ENCODE measurements at places on chromosomes 3 and 15.
A peak's percentile ranks its signal among the peaks of the same experiment; 100 is the strongest.

DNA sequence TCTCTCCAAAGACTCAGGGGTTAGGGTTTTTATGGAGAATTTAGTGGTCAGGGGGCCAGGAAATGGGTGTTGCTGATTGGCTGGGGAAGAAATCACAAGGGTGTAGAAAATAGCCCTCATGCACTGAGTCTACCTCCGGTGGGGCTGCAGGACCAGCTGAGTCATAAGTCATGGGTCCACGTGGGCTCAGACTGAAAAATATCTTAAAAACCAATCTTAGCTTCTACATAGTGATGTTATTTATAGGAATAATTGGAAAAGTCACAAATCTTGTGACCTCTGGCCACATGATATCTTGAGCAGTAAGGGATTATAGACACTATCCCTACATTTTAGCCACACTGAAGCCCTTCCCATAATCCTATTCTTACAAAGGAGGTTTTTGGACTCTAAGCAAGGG lies 224.0 kb downstream of the DPH6 start:
- DNase-seq = no peak

GRCh38 chr15:67479781-67480505 lies 41.0 kb upstream of the C15orf61 start:
- DNase-seq = no peak

DNA sequence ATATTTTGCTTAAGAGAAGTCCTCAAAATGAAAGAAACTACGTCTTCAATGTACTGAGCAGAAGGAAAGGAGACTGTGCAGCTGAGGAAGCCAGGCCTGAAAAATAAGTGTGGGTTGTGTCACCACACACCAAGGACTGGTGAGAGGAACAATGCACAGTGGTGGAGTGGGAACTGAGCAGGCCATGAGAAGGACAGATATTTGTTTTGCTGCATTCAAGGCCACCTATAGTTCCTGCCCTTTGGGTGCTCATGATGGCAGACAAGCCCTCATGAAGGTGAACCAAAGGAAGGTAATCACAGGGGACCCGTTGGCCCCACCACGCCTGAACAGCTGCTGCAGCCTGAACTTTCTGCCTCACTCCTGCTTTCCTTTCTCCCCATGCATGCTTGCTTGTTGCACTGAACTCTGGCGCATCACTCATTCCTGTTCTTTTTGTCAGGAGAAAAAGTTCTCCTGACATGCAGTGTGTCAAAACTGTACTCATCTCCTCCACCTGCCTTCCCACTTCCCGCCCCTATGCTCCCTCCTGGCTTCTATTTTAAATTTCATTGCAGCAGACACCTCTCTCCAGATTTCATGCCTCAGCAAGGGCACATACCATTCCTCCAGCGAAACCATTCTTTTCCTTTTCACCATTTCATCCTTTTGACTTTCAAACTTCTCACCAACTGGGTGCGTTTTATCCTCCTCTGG lies 2.2 kb upstream of the RNF7 start:
- DNase-seq = no peak

DNA sequence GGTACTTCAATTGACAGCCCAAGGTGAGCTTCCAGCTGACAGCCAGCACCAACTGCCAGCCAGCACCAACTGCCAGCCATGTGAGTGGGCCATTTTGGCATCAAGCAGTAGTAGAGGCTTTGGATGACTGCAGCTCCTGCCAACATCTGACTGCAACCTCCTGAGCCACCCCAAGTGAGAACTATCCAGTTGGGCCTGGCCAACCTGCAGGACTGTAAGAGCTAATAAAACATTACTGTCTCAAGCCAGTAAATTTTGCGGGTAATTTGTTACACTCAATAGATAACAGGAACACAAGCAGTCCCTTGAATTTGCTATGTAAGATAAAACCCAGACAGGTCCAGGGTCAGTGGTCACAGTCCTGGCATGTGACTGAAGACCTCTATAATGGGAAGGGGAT lies 29.7 kb downstream of the EPHB1 start:
- no peak for DNase-seq

DNA sequence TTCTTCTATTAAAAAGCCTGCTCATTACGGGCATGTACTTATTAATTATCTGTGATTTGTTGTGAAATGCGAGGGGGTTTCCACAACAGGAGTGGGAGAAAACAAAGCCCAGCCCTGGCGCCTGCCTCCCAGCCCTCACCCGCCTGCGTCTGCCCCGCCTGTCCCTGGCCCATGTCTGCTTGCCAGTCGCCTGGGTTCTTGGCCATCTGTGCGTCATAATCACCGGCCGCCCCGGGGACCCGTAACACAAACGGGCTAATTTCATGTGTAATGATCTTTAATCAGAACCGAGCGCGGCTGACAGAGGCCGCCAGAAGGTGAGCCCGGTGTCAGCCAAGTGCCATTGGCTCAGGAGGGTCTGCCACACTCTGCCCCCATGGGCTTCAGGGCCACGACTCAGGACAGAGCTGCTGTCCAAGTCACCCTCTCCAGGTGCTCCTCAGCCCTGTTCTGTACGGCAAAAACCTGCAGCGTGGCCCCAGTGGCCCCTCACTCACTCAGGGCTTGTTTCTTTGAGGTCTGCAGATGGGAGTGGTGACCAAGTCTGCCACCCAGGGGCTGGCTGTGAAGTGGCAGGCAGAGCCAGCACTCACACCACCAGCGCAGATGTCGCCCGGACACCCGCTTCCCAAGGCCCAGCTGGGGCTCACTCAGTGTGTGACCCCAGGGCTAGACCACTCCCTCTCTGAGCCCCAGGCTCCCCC lies 28.8 kb upstream of the TMEM115 start:
- no peak for DNase-seq

DNA sequence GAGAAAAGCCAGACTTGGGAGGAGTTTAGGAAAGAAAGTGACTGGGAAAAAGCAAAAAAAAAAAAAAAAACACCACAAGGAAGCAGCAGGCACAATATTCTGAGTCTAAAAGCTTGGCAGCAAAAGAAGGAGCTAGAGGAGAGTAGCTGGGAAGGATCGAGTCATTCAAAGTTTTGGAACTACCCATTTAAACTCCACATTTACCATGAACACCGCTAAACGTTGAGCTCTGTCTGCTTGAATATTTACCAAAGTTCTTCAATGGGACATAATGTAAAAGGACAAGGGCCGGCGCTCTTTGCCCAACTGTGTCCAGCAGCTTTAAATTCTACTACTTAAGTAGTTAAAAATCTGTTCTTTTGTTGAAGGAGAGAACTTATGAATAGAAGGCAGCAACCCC lies 481.9 kb downstream of the FOXP1 start:
- no peak for DNase-seq

- DNase-seq = peak; percentile 40
These were observed 116.3 kb downstream of the PDZRN3 start for GRCh38 chr3:73508330-73508954.

GRCh38 chr15:40282869-40283614 lies at the start of gene ANKRD63:
TSS of gene ANKRD63 (minus strand) at chr15:40283064. CDS start at chr15:40282586, 478 bp downstream.
- DNase-seq = no peak

DNA sequence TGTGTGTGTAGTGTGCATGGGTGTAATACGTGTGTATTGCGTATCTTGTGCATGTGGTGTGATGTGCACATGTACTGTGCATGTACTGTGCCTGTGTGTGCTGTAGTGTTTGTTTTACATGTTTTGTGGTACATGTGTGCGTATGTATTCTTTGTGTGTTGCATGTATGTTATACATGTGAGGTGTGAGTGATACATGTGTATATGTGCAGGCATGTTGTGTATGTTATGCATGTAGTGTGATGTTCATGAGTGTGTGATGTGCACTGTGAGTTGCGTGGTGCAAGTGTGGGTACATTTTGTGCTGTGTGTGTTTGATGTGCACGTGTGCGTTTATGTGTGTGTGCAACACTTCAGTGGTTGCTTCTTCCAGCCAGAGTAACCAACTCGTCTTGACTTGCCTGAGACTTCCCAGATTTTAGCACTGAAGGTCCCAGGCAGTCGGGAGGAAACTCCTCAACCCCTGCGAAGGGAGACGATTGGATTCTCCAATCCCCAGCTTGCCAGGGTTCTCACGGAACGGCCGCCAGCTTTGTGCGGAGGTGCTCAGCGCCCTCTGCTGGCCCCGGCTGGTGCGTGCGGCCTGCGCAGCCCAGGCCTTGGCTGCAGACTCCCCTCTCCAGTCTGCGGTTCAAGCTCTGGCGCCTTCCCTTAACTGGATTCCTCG lies 3.6 kb downstream of the GALNT15 start:
- peak; percentile 64 for DNase-seq

- no peak for DNase-seq
These were observed 12.5 kb downstream of the DNAH1 start for GRCh38 chr3:52328536-52329080.

- DNase-seq = no peak
These were observed 17.2 kb downstream of the SYNPR start for GRCh38 chr3:63295356-63295755.

DNA sequence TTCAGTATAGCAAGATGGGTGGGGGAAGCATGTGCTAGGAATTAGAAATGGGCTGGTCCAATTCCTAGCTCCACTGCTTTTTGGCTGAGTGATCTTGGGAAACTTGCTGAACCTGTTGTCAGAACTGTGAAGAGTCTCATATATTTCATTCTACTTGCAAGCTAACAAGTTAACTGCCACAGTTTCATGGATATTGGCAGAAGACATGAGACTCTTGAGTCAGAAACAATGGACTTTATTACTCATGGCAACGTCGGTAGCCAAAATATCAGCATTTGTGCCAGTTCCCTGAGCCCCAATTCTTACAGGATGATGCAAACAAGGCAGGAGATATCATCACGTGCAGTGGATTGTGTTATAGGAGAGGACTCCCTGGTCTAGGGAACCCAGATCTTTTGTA lies 26.6 kb upstream of the PLAAT1 start:
- DNase-seq = no peak

DNA sequence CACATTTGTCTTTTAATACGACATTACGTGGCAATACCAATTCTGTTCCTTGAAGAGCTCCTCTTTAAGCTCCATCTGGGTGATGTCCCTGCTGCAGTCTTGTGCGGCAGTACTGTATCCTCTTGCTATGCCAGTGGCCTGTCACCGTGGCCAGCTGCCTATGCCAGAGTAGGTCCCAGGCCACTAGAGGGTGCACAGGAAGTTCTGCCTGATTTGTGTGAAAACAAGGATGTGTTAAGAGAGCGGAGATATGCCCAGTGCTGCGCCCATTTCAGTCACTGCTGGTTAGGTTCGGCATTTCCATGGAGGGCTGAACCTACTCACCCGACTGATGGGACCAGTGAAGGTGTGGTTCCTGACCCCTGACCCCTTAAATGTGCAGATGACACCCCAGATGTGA lies 25.2 kb downstream of the NIPA1 start:
- no peak for DNase-seq

DNA sequence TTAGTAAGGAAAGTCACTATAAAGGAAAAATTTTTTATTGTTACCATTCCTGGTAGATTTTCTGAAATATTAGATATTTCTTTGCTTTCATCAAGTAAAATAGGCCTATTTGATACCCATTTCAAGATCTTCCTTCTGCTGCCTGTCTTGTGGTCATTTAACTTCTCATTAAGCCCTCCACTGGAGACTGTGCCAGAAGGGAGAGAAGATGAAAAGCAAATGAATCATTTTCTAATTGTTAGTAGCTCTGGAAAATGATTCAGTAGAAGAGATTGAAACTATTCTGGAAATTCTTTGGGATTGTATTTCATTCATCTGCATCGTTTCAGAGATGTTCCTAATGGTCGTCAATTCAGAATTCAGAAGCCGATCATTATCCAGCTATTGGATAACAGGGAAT lies 3.2 kb downstream of the KCTD6 start:
- no peak for DNase-seq

GRCh38 chr3:188269040-188269439 lies 115.1 kb downstream of the LPP start:
- DNase-seq = no peak

GRCh38 chr3:39447637-39448483 lies 19.6 kb upstream of the MOBP start:
- peak; percentile 77 for DNase-seq

DNA sequence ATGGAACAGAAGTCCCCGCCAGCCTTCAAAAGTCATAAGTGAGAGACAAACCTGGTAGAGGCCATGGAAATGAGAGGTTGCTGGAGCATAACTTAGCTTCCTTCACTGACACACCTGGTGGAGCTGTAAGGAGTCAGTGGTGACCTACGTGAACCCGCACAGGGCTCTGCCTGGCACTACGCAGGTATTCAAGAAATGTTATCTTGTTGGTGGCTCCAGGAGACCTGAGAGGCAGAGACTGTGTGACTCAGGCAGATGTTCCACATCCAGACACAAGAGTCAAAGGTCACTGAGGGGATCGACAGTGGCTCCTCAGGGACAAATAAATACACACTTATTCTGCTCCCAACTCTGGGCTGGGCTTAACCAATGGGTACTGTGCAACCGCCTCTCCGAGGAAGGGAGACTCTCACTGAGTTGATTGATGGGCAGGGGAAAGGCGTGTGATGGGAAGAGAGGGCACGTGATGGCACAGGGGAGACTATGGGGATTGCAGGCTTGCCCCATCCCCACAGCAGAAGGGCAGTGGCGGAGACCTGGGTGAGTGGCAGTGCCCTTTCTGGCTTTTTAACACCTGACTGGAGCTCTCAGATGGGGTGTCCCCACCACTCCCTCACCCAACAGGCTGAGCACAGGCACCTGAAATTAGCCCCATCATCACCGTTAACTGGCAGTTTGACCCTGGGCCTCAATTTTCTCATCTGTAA lies 111.7 kb upstream of the SMAD3 start:
- no peak for DNase-seq

DNA sequence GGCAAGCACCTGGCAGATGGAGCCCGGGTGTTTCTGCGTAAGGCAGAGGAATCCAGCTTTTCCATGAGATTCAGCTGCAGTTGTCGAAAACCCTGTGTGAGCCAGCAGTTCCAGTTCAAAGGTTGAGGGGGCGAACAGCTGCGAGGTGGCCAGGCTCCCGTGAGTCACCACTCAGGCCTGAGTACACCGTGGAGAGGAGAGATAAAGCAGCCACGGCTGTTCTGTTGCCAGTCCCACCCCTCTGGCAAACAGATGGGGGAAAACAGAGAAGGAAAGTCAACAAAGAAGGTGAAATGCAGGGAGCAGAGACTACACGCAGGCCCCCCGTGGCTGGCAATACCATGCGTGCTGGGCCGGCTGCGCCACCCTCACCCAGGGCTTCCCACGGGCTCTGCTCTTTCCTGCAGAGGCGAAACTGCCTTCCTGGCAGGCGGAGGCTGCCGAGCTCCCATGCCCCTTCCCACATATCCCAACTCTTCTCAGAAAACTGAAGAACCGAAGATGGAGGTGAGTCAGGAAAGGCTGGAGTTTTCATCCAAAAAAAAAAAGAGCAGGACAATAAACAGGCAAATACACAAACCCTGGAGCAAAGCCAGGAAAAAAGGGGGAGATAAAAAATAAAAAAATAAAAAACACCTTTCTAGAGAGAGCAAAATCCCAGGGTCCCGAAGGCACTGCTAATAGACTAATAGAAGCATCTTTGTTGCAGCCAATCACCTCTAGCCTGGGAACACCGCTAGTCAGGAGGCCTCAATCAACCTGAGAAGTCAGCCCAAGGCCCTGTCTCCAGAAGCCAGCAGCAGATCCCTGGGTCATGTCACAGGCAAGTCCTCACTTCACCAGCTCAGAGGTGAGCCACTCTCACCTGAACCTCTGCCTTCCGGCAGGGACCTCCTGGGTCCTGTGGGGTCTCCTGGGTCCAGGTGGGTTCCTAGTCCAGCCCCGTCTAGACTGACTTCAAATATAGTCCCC lies 37.7 kb downstream of the FAM174B start:
- no peak for DNase-seq
